ENCODE measurements at places on chromosomes 2 and 18. TPM values are rescaled to one million over a fixed set of nuclear protein-coding genes. Genes with fewer than 3 reads are reported as not detected.

OTOF gene
- total RNA-seq = not detected

CCBE1 gene
- not detected for total RNA-seq

USP40 gene
- total RNA-seq = 20.4 TPM

INHBB gene
- not detected for total RNA-seq

PRKAG3 gene
- total RNA-seq = not detected

SCN3A gene
- not detected for total RNA-seq

KLHL29 gene
- total RNA-seq = 0.94 TPM

KRTCAP3 gene
- total RNA-seq = 30.4 TPM

SLC8A1 gene
- 0.10 TPM for total RNA-seq

PROKR1 gene
- total RNA-seq = not detected

GRB14 gene
- total RNA-seq = 15.9 TPM

CSRNP3 gene
- total RNA-seq = 0.08 TPM

UGT1A6 gene
- 18.3 TPM for total RNA-seq

ZRANB3 gene
- total RNA-seq = 5.6 TPM

ILKAP gene
- total RNA-seq = 27.5 TPM

CROCC2 gene
- total RNA-seq = not detected

STPG4 gene
- 6.9 TPM for total RNA-seq

GRCh38 chr18:23169673-23170044 is 34.4 kb downstream of the CABLES1 start:
- no peak for DNase-seq

GRCh38 chr2:112690853-112691401 is 29.9 kb upstream of the NT5DC4 start:
- peak; percentile 75 for DNase-seq

DNA sequence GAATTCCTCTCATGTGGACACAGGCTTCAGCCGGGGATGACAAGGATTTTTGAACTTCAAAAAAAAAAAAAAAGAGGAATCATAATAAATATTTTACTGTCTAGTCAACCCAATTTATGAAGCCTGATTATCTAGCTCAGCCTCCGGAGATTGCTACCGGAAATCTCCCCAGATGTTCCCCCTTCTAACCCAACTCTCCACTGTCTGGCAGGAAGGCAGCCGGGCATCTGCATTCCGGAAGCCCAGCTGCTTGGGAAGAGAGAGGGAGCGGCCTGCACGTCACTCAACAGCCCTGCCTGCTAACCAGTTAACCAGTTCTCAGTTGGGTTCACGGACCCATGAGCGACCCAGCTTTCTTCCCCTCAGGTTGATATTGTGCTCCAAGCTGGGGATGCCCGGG is 87.2 kb upstream of the POU3F3 start:
- no peak for DNase-seq

DNA sequence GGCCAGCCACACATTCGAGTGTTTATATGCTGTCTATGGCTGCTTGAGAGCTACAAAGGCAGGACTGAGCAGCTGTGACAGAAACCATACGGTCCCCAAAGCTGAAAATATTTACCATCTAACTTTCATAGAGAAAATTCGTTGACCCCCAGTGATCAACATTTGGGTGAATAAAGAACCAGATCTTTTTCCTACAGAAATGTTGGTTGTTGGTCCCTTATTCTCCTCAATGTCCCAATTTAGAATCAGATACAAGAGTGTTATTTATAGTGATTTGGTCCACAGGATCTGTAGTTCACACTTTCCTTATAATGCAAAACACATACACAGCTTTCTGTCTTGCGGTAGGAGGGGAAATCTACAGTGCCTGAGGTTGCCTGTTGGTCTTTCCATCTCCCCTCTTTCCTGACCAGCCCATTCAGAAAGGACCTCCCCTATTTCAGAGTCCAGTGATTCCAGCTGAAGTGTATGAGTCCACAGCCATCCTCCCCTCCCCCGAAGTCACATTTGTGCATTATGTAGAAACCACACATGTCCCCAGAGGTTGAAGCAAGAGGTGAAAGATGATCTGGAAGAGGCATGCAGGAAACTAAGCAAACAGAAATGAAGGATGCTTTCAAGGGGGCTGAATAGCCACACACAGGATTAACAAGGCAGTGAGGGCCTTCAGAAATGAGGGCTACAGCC is 61.9 kb downstream of the SPRED2 start:
- DNase-seq = no peak

- no peak for DNase-seq
Measured at GRCh38 chr2:64221935-64222334, 77.7 kb upstream of the PELI1 start.

GRCh38 chr2:224968051-224968450 is 74.2 kb downstream of the DOCK10 start:
- DNase-seq = no peak

GRCh38 chr2:109478906-109479493 is 134.8 kb downstream of the SEPTIN10 start:
- DNase-seq = no peak

DNA sequence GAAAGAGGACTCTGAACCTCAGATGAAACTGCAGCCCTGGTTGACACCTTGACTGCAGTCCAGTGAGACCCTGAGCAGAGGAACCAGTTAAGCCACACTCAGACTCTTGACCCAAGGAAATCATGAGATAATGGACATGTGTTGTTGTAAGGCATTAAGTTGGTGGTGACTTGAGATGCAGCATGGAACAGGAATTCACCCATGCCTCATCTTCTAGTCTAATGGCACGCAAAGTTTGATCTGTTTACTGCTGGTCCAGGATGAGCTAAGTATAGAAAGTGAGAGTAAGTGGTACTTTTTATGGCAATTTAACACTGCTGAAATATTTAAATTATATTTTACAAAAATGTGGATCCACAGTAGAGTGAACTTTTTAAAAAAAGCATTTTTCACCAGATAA is 51.3 kb upstream of the LTBP1 start:
- DNase-seq = no peak

- no peak for DNase-seq
Measured at GRCh38 chr18:10417664-10418063, 36.8 kb upstream of the APCDD1 start.

DNA sequence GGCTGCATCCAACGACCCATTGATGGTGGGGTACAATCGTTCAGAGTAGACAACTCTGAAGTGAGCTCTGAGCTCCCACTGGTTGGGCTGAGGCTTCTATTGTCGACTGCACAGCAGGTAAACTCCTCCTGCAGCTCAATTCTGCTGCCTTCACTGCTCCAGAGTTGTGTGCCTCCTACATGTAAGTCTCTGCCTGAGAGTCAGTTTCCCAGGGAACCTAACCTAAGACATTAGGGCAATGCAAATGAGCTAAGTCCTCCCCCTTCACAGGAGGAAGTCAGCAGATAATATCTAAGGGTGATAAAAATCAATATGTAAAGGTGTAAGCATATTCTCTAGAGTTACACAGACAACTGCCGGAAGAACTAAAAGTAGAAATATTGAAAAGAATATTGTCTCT is 22.5 kb upstream of the ACYP2 start:
- no peak for DNase-seq

DNA sequence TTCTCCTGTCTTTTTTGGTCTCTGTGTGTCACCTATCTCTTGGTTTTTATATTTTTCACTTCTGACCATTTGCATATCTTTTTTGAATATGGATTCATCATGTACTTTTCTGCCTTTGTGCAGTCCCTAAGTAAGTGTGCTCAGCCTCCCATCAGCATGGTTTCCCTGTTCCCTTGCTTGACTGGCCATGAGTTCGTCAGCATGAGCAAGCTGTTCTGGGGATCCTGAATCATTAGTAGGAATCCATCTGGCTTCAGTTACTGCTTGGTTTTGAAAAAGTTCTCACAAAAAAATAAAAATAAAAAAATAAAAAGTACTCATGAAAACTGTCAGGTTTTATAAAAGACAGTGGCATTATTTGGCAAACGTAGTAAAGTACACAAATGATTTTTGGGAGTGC is 144.1 kb downstream of the NCOA1 start:
- DNase-seq = no peak

- DNase-seq = no peak
Measured at GRCh38 chr2:30216157-30216556, 15.2 kb upstream of the LBH start.

GRCh38 chr2:235303499-235304291 is 190.1 kb upstream of the AGAP1 start:
- DNase-seq = no peak

DNA sequence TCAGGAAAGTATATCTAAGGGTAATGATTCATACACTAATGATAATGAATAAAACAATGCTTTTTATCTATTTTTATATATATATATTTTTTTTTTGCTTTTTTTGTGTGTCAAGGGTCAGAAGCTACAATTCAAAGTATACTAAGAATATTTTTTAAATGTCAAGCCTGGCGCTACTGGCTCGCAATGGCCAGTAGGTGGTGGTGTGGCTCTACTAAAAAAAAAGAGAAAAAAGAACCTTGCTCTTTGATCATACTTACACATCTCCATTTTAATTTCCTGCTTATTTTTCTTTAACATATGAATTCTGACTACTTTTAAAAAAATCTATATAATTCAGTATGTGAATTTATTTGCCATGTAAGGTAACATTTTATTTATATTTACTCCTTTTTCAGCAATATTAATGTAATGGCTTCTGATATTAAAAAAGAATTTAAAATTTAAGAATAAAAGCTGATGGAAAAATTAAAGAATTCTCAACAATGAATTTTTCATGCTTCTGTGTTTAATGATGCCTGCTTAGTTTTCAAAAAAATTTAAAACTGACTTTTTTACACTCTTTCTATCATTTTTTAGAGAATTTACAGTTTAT is 232.9 kb downstream of the GULP1 start:
- DNase-seq = peak; percentile 72

GRCh38 chr18:44764863-44765262 is 84.2 kb downstream of the SETBP1 start:
- no peak for DNase-seq

GRCh38 chr2:64657411-64657810 is 3.7 kb upstream of the SERTAD2 start:
- no peak for DNase-seq

- no peak for DNase-seq
Measured at GRCh38 chr2:43387092-43388062, 161.0 kb upstream of the ZFP36L2 start.

GRCh38 chr18:3209859-3210569 is 9.8 kb downstream of the MYOM1 start:
- peak; percentile 72 for DNase-seq

- peak; percentile 77 for DNase-seq
Measured at GRCh38 chr2:164711766-164712138, 90.5 kb upstream of the GRB14 start.

- DNase-seq = no peak
Measured at GRCh38 chr2:171081649-171082111, 79.0 kb downstream of the TLK1 start.

GRCh38 chr2:102235491-102235890 is 48.7 kb downstream of the IL1RL2 start:
- DNase-seq = no peak

GRCh38 chr18:68399721-68400120 is 315.2 kb downstream of the TMX3 start:
- no peak for DNase-seq

DNA sequence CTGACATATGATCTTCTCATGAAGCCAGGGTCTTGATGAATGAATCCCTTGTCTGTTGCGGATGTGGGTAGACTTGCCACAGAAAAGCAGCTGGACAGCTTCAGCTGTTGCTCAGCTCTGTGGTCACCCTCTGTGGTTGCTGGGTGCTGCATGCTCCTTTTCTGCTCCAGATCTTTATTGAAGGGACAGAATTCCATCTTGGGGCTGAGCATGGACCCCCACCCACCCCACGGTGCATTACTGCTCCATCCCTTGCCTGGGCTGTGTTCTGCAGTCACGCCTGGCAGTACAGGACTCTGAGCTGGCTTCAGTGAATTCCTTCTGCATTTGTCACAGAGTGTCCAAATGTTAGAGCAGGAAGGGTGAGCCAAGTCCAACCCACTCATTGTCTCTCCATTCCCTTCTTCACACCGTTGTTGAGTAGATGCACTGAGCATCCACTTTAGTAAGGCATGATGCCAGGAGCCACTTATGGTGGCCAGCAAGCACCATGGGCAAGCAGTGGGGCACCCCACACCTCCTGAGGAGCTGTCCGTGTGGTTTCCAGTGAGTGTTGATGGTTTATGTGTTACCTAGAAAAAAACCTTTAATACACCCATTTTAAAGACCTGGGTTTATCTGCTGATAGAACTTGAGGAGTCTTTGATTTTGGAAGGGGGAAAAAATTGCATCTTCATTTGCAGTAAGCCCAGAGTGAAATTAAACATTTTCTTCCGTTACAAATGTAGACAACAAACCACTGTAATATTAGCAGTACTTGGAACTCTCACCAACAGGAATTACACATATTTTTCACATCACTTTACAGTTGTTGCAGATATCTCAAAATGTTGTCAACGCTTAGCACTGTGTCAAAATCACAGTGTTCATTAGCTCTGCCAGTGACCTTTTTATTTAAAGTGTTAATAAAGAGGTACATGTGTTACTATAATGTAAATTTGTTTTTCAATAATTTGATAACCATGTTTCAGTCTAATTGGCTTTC is 14.7 kb upstream of the ITGB6 start:
- peak; percentile 74 for DNase-seq

- DNase-seq = peak; percentile 86
Measured at GRCh38 chr2:216057688-216058193, 23.9 kb downstream of the PECR start.

DNA sequence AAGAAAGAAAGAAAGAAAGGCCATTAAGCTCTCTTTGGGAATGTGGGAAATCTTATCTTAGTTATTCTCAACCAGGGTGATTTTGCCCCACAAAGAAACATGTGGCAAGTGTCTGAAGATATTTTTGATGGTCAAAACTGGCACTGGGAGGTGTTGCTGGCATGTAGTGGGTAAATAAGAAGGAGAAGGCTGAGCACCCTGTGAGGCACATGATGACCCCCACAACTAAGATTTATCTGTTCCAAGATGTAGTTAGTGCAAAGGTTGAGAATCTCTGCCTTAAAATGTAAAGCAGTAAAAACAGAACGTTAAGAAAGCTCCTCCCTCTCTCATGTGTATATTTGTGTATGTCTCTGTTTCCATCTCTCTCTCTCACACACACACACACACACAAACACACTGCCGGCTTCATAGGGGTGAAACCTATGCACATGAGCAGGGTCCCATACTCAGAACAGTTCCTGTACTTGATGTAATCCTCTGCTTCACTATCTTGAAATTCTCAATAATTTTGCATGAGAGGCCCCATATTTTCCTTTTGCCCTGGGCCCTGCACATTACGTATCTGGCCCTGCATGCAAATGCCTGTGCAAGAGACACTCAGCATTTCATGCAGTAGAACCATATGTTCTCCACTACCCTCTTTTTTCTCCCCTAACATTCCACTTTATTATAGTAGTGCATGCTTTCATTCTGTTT is 94.3 kb downstream of the MREG start:
- no peak for DNase-seq
